ENCODE measurements at places on chromosomes 5 and 9.

- no peak for DNase-seq
These were observed 291.3 kb downstream of the TMEM232 start for GRCh38 chr5:110435207-110435606.

DNA sequence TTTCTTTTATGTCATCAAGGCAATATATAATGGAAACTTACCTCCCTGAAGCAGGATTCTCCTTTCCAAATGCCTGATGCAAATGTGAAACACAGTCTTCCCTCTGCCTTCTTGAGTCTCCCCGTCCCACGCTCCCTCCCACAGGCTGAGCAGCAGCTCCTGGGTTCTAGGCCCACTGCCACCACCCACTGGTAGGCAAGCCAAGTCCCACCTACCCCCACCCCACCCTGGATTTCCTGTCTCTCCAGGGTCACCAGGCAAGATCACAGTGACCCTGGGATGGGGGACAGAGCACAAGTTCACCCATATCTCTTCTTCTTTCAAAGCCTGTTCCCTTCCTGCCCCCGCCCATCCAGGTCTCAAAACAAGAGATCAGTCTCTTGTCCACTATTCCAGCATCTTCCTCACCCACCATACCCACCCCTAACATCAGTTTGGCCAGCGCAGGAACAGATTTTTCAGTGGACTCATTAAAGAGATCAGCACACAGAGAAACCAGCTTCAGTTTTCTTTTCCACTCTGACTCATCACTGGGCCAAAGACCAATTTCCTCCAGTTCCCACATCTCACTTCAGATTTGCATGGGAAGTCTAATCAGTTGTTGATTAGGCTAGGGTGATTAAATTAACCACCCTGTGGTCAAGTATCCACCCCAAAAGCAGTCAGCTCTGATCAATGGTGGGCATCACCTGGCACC, 151.5 kb downstream of the ACTL7B start:
- DNase-seq: no peak

DNA sequence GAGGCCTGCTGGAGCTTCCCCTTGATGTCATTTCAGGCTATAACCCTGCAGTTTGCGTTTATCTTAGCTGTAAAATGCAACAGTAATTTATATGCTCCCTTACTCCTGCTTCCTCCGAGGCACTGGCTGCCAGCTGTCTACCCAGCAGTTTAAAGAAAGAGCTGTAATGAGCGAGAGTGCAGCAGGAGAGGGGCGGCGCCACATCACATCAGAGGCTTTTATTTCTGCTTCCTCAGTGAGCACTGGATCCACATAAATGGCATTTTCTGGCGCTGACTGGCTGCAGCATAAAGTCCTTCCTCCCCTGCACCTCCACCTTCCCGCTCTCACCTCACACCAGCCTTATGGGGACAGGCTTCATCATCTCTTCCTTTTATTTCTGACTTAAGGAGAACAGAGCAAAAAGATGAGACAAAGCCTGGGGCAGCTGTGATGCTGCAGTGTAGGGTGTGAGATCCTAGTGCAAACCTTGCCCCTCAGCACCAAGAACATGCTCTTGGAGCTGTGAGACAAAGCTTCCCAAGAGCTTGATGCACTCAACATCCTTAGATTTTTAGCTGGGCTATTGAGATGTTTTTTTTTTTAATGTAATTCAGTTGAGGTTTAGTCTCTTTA, 829.6 kb upstream of the ZNF608 start:
- DNase-seq: no peak

DNA sequence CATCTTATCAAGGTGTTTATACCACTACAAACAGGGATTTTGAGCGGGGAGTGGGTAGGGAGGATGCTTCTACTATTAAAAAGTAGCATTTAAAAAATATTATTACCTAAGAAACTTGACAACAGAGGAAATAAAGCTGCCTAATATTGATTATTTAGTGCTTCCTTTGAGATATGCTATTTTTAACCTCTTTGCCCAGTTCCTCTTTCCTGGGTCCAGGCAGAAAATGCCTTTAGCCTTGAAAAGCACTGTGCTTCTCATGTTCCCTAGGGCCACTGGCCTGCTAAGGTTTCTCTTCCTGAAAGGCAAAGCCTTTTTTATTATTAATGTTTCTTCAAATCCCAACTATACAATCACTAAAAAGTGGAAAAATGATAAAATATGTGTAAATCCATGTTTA, 217.2 kb upstream of the HAPLN1 start:
- no peak for DNase-seq

- DNase-seq: no peak
These were observed 533.3 kb upstream of the CDH9 start for GRCh38 chr5:27571681-27572080.
